Mucosa of gallbladder (tissue), 1 donor: ENCODE measurements at places on chromosomes 12 and 14. TPM values are rescaled to one million over a fixed set of nuclear protein-coding genes. Genes with fewer than 3 reads are reported as not detected.

DNA sequence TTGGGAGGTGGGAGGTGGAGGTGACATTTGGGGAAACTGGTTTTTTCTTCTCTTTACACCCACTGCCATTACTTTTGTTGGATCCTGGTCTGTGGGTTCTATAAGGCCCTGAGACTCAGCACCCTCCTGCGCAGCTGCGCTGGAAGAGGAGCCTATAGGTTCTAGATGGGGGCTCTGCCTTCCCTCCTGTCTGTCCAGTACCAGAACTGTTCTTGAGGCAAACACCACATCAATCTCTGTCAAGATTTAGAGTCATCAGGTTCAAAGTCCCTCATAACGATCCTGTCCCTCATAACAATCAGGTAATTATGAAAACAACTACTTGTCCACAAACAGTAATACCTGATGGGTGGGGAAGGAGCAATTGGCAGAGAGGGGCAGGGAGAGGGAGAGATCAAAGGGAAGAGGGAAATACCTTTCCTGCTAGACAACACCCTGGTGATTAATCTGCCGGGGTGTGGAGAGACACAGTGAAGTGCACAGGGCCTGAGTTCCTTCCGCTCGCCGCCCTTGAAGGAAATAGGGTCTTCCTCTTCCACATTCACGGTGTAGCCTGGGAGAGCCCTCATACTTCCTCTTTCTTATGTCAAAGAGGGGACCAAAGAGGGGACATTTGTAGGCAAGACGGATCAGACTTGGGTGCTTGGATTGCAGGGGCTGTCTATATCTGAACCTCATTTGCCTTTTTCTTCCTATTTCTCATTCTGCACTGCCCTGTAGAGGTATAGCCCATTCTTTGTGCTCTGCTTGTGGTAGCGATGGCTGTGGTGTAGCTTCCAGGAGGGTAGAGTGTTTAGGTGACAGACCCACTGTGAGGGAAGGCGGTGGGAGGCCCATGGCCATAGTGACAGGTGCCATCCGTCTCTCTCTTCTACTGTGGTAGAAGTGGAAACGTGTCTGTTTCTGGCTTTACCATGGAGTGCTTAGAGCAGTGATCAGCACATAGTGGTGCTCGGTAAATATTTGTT lies 12.6 kb downstream of the GPRC5A start:
- peak; percentile 36 for DNase-seq

The GPATCH2L gene
- total RNA-seq, result 43.5 TPM

The LTB4R2 gene
- total RNA-seq, result 6.1 TPM

DNA sequence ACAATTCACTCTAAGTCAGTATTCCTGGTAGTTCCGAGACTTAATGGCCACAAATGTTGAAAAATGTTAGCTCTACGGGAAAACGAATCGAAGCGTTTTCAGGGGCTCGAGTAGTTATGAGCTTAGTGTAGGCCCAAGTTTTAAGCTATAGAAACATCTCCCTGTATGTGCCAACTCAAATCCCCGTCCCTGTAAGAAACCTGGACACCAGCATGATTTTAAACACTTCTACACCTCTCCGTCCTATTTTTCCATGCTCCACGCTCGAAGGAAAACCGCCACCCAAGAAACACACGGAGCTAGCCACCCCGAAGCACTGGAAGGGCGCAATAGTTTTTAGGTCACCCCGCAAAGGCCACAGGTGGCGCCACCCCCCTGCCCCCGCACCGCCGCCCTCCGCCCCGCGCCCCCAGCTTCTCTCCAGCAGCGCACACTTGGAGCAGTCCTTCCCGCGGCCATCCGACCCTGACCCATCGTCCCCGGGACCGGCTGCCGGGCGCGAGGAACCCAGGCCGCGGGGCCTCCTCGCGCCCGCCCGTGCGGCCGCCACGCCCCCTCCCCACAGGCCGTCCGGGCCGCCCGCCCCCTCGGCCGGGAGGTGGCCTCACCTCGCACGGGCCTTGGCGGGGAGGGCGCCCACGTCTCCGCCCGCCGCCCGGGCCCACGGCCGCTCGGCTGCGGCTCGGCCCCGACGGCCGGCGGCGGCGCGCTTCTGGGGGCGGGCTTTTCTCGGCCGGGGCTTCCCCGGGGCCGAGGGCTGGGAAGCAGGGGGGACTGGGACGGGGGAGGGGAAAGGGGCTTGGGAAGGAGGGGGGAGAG lies 522 bp downstream of the R3HDM2 start:
- peak; percentile 17 for DNase-seq

- no peak for DNase-seq
Observed at GRCh38 chr12:14290951-14291350, 74.5 kb upstream of the ATF7IP start.

DNA sequence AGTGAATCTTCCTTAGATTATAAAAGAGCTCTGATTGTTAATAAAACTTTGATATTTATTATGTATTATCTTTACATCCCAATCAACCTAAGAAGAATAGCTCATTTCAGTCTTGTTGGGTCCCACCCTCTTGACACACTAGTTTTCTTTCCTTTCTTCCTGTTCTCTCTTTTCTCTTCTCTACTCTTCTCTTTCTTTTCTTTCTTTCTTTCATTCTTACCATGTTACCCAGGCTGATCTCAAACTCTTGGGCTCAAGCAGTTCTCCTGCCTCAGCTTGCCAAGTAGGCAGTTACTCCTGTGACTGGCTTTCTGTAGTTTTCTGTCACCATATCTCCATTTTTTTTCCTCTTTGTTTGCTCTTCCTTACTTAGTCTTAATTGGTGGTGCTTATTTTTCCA lies 177.8 kb downstream of the MIPOL1 start:
- no peak for DNase-seq

The RIMBP2 gene
- total RNA-seq, result 1.3 TPM

The NUMB gene
- total RNA-seq, result 117 TPM

The ORAI1 gene
- 28.9 TPM for total RNA-seq
